NB4 (cell line): ENCODE measurements at places on chromosomes 4 and X.
A peak's percentile ranks its signal among the peaks of the same experiment; 100 is the strongest.

DNA sequence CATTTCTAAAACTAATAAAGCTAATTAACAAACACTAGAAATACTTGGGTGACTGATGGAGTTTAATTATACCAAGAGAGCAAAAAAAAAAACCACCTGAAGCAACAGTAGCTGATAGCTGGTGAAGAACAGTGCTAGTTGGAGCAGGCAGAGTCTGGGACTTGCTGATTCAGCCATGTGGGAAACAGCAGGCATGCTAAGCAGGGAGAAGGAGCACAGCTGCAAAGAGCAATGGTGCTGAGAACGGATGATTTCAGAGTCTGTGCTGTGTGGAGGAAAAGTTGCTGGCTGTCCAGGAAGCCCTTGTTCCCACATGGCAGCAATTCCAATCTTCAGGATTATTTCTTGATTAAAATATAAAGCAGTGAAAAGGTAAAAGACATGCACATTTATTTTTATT is 68.8 kb downstream of the NPY1R start:
- no peak for DNase-seq

DNA sequence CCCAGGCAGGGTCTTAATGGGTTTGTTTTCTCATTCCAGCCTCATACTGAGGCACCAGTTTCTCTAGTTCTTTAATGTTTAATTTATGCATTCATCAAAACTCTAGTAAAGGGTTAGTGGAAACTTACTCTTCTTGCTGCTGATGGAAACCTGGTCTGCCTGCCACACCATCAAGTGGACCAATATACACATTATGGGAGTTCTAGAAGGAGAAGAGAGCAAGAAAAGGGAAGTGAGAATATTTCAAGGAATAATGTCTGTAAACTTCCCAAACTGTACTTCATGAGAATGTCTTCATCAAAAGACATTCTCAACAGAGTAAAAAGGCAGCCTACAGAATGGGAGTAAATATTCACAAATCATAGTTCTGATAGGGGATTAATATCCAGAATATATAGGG is 20.9 kb upstream of the DHX15 start:
- no peak for DNase-seq

- peak; percentile 64 for DNase-seq
These were observed 25.1 kb downstream of the XIAP start for GRCh38 chrX:123884809-123885408.

- DNase-seq, result no peak
These were observed 491.0 kb upstream of the MAGEB2 start for GRCh38 chrX:29724316-29724715.

DNA sequence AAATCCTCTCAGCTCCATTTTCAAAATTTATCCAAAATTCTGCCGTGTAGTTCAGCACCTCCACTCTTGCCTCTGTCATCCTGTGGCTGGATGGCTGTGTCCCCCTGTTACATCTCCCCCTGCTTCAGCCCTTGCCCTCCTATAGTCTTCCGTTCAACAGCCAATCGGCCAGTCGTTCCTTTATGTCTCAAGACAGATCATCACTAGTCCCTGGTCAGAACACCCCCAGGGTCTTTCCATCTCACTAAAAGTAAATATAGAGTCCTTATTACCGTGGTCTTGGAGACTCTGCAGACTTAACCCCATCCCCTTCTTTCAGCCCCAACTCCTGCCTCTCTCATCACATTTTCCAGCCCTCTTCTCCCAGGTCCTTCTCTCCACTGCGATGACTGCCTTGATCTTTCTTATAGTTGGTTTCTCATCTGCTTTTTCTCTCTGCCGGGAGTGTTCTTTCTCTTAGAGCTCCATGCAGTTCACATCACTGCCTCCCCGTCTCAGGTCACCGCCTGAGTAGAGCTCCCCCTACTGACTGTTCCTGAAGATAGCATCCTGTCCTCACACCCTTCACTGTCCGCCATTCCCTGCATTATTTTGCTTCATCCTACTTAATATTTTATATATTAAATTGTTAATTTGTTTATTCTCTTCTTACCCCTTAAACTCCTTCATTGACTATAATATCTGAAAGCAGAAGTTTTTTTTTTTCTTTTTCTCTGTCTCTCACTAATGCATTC is 736.9 kb upstream of the MAGEB2 start:
- DNase-seq, result peak; percentile 37

DNA sequence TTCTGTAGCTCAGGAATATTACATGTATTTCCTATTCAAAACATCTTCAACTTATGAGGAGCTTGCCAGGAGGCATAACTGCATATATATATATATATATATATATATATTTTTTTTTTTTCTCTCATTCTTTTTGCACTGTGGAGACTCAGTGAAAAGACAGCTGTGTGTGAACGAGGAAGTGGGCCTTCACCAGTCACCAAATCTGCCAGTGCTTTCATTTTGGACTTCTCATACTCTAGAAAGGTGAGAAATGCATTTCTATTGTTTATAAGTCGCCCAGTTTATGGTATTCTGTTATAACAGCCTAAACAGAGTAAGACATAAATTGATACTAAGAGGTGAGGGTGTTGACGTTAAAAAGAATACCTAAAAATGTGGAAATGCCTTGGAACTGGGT is 710.6 kb downstream of the TRAM1L1 start:
- DNase-seq, result no peak

DNA sequence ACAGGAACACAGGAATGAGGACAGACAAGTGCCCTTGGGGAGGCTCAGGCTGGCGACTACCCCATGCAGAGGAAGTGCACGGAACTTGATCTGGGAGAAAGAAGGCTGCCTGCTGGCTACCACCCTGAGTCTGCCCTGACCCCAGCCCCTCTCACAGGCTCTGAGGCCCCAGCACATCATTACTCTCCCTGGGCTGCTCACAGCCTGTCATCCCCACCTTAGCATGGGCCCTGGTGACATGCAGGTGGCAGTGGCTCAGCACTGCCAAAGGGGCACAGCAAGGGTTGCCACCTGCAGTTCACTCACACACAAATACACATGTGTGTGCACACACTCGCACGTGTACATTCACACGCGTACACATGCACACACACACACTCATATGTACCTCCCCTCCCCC is 26.1 kb upstream of the MAMLD1 start:
- DNase-seq, result no peak

DNA sequence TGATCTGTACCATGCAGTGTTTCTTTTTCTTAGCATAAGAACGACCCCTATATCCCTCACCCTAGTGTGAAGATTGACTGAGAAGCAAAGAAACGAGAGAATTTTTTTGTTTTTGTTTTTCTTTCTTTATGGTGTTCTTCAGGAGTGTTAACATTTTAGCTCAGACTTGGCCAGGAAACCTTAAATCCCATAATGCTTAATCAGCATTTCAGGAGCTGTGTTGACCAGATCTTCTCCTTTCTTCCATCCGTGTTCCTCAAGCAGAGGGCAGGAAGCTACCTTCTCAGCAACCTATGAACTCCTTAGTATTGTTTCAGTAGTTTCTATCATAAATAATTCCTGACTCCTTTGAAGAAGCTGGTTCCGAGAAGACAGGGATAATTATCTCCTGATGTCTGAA is 1501.5 kb downstream of the STIM2 start:
- DNase-seq, result no peak

GRCh38 chr4:6873291-6873690 is 36.3 kb upstream of the TBC1D14 start:
- DNase-seq, result no peak

DNA sequence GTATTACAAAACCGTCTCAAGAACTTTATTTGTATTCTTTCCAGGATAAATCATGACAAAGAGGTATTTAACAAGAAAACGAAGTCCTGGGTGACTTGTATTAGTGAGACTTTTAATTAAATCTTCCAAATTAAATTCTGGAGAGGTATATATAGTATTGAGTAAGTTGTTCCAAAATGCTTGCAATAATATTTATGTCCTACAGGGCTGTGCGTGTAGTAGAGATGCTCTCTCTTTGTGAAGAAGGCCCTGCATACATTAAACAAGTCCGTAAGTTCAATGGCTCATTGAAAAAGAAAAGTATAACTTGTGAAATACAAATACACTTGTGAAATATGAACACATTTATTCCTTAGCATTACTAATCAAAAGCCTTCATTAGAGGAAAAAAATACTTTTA is 211.4 kb downstream of the ARHGAP24 start:
- no peak for DNase-seq

GRCh38 chr4:122784261-122784660 is 42.4 kb upstream of the FGF2 start:
- no peak for DNase-seq

DNA sequence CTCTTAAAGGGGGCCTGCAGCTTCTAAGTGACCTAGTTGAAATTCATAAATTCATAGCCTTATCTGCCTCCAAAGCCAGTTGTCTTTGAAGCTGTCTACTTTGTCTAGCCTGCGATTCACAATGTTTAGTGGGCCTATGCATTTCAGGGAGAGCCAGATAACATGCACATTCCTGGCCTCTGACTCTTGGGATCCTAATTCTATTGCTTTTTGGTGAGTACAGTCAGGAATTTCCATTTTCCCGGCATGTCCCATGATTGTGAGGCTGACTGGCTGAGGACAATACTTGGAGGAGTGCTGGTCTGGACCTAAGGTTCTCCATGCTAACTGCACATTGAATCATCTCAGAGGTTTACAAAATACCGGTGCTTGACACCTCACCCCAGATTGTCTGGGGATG is 155.0 kb downstream of the MSL3 start:
- no peak for DNase-seq

DNA sequence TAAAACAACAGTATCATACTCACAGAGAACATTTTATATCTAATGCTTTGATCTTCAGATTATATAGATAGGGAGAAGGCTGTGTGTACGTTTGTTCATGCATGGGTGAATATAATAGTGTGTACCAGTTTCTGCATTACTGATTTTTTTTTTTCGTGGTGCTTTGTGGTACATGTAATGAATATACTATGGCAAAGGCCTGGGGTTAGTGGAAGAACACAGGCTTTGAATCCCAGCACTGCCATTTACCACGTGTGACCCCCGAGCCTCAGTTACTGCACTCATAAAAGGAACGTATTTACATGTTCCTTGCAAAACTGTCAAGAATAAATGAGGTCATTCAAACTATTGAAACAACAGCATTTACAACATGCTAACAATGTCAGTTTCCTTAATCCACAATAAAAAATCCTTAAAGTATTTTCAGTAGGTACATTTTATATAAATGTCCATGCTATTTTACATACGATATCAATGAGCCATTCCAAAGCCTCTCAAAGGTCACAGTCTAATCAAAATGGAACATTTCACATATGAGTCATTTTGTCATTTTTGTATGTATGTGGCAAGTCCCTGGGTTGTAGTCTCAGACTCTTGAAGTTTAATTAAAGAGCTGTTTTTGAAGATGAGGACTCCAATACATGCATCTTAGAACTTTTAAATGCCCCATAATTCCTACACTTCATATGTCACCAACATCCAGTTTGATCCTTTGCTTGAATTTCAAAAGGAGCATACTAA is 242.8 kb downstream of the PPP3CA start:
- peak; percentile 25 for DNase-seq

GRCh38 chr4:144295286-144295995 is 154.9 kb upstream of the GYPA start:
- no peak for DNase-seq

DNA sequence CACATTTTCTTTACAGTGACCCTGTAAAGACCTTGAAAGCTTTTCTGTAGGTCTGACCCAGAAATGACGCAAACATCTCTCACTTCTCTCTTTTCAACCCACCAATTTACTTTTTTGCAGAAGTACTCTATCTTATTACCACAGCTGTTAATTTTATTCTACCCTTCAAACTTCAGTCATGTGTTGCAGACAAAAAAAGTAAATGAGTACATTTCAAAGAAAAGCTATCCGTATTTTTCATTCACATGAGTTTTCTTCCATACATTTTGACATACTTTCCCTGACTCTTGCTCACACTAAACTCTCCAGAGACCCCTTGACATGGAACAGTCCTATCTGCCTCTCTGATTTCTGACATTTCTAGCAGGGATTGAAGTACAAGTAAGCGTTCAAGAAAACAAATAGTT is 51.7 kb downstream of the SLC7A11 start:
- DNase-seq, result peak; percentile 81

GRCh38 chrX:153592966-153593688 is 5.8 kb downstream of the CCNQ start:
- no peak for DNase-seq

DNA sequence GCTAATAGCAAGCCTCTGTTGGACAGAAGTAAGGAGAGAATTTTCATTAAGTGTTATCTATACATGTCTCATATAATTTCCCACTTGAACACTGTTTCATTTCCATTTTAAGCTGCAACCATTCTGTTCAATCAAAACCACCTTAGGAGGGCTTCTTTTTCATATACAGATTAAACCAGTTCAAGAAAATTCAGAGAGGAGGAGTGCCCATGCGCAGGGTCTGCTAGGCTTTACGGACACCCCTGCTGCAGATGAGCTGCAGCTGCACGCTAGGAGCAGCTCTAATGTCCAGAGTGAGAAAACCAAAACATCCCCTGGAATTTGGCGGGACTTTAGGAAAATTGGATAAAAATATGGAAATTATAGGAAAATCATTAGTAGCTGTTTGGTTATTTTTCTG is 541.0 kb downstream of the SPRY1 start:
- DNase-seq, result no peak

DNA sequence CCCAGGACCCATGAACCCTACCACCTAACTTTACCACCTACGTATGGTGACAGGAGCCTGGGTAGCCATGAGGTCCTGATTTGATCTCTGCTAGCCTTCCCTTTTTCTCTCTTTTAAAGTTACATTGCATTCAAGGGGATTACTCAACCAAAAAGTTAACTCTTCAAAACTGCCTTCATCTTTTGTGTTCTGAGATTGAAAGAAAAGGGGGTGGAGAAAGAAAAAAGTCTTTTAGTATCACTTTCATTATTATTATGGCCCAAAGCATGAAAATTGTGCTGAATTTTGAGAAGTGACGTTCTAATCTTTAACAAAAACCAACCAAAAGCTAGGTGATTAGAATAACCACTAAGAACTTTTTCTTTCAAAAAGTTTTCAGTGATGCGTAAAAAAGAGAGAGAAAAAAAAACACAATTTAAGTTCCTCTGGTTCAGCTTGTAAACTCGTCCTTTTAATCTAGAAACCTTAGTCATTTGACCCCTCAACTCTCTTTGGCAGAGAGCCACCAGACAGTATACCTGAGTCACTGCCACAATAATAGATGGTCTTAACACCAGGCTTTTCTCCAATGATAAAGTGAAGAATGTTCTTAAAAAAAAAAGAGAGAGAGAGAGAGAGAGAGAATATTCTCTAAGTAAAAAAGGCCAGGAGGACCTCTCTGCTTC is 347.4 kb upstream of the FGF13 start:
- no peak for DNase-seq

DNA sequence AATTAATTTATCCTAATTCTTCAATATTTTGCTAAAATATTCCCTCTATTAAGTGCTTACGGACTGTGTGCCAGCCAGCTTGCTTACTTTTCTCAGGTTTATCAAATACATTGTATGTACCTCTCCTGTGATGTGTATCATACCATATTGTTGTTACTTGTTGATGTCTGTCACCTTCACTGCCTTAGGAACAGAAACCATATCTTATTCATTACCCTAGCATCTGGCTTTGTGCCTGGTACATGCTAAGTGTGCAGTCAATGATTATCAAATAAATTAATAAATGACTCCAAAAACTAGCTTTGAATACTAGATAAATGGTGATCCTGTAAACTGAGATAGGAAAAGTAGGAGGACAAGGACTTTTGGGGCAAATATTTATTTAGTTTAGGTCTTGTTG is 6.9 kb downstream of the CLCN3 start:
- DNase-seq, result no peak
